ENCODE measurements at places on chromosomes 3 and 15. TPM values are rescaled to one million over a fixed set of nuclear protein-coding genes. Genes with fewer than 3 reads are reported as not detected.

TLE3 gene
- 64.0 TPM for total RNA-seq

DNA sequence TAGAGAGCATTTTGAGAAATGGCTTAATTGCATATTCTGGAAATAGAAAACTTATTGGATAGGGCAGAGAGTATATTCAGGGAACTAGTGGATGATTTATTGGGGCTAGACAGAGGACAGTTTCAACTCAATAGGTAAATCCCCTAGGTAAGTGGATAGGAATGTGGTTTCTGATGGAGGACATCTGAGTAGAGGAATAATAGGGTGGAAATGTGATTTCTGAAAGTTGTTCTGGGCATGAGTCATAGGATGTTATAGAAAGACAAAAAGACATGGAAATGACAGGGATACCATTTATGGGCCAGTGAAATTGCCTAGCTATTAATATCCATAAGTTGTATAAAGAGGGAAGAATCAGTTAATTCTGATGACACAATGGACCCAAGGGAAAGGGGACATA is 563.3 kb upstream of the GOLIM4 start:
- no peak for DNase-seq

DNA sequence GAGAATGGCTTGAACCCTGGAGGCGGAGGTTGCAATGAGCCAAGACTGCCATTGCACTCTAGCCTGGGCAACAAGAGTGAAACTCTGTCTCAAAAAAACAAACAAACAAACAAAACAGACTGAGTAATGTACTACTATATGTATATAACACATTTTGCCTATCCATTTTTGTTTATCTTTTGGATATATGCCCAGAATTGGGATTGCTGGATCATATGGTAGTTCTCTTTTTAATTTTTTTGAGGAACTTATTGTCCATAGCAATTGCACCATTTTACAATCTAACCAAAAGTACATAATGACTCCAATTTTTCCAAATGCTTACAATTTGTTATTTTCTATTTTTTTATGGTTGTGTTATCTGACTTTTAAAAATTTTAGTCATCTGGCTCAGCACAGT is 47.3 kb downstream of the GMPS start:
- no peak for DNase-seq

- no peak for DNase-seq
Measured at GRCh38 chr3:124833710-124834332, 53.3 kb downstream of the ITGB5 start.

DNA sequence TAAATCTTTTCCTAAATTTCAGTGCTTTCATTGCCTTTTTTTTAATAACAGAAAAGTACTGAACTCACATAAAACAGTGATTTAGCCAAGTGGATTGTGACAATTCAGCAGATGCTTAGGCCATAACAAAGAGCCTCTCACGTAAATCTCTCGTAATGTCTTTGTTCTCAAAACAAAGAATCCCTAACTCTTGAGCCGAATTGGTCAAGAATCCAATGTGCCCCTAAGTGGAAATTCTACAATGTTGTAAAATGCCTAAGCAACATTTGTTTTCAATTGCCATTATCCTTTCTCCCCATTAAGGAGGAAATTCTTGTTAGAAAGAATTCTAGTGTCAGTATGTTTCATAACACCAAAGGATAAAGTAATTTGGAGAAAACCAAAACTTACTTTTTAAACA is 235.7 kb upstream of the THBS1 start:
- DNase-seq = no peak
